ENCODE measurements at places on chromosomes 2 and 18. TPM values are rescaled to one million over a fixed set of nuclear protein-coding genes. Genes with fewer than 3 reads are reported as not detected.

Gene TTL
- total RNA-seq = 15.7 TPM

Gene KLHL14
- total RNA-seq = 1.6 TPM

Gene SMC6
- 31.0 TPM for total RNA-seq

Gene ANKRD62
- not detected for total RNA-seq

Gene SGPP2
- total RNA-seq = 10.7 TPM

Gene EFEMP1
- 34.2 TPM for total RNA-seq

Gene NCOA1
- 54.3 TPM for total RNA-seq

Gene UGT1A3
- total RNA-seq = 5.8 TPM

Gene CTAGE1
- not detected for total RNA-seq

Gene CCDC102B
- 13.5 TPM for total RNA-seq

Gene HOXD13
- not detected for total RNA-seq

Gene PSMA8
- not detected for total RNA-seq

Gene RAMP1
- 11.6 TPM for total RNA-seq

Gene FIGN
- 0.53 TPM for total RNA-seq

Gene GNAL
- 2.6 TPM for total RNA-seq

Gene ATOH8
- total RNA-seq = 35.5 TPM

Gene POTEE
- total RNA-seq = not detected

Gene SLC5A7
- not detected for total RNA-seq

Gene TEX44
- not detected for total RNA-seq

Gene CRYBA2
- total RNA-seq = 14.2 TPM

Gene REEP1
- total RNA-seq = 4.7 TPM

Gene PAIP2B
- 10.7 TPM for total RNA-seq

Gene TUBA3E
- total RNA-seq = not detected

Gene NBAS
- total RNA-seq = 70.2 TPM

Gene C2orf66
- not detected for total RNA-seq

Gene SKOR2
- total RNA-seq = not detected

Gene CIB4
- not detected for total RNA-seq

Gene IL1RN
- total RNA-seq = 42.7 TPM

Gene RESP18
- not detected for total RNA-seq

Gene MTERF4
- total RNA-seq = 28.9 TPM

Gene OTOS
- not detected for total RNA-seq

Gene TNS1
- 60.9 TPM for total RNA-seq

Gene SRD5A2
- total RNA-seq = not detected

Gene MARCO
- total RNA-seq = 8.2 TPM

Gene VAMP5
- total RNA-seq = 18.2 TPM

Gene HADHB
- total RNA-seq = 315 TPM

Gene IL1R2
- total RNA-seq = 10.0 TPM

Gene ALK
- 0.88 TPM for total RNA-seq

Gene ICA1L
- total RNA-seq = 6.3 TPM

Gene GPR35
- 61.1 TPM for total RNA-seq

Gene DNAH7
- 2.3 TPM for total RNA-seq

Gene SERPINB8
- total RNA-seq = 6.6 TPM

Gene GCG
- total RNA-seq = 209 TPM

Gene TRIM54
- not detected for total RNA-seq

Gene CCDC178
- total RNA-seq = not detected

Gene RGPD4
- not detected for total RNA-seq

Gene THSD7B
- not detected for total RNA-seq

Gene ACADL
- total RNA-seq = not detected

Gene AGXT
- not detected for total RNA-seq

Gene PROKR1
- not detected for total RNA-seq

Gene FN1
- 152 TPM for total RNA-seq

Gene GPR39
- total RNA-seq = 37.0 TPM

Gene TUBB6
- 51.1 TPM for total RNA-seq

All from Peyer's patch (tissue), 4 donors.